ENCODE measurements at places on chromosomes 1 and 21.

DNA sequence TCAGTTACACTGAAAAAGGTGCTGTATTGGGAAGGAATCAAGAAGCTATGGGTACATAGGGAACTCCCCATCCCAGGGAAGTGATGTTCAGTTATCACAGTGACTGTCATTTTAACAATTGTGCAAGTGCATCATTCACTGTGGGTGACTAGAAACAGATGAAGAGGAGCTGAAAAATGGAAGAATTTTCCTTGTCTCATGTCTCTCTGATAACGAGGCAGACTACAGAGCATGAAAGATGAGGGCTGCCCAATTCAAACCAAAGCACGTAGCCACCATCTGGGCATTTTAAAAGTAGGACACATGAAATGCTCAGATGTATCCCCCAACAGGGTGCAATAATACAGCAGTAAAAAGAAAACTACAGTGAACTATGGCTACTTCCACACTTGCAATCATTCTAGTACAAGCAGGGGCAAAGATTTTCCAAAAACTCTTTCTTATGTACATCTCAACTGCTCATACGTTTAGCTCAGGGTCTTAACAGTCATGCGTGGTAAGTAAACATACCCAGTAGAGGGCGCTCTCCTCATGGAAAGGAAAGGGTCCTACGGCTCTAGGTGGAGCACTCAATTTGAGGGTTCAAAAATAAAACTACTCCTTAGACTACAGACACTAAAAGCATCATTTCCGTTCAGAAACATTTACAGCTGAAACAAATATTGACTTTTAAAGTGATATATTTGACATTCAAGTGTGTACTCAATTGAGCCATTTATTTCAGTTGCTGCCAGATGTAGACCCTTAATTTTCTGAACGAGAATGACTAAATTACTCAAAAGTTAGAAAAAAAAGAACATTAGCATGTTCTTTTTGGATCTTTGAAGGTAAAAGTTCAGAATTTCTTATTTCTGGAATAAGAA lies 143.2 kb downstream of the KCTD3 start:
- DNase-seq: no peak

GRCh38 chr21:33799378-33800090 lies 116.1 kb downstream of the ATP5PO start:
- DNase-seq: no peak

DNA sequence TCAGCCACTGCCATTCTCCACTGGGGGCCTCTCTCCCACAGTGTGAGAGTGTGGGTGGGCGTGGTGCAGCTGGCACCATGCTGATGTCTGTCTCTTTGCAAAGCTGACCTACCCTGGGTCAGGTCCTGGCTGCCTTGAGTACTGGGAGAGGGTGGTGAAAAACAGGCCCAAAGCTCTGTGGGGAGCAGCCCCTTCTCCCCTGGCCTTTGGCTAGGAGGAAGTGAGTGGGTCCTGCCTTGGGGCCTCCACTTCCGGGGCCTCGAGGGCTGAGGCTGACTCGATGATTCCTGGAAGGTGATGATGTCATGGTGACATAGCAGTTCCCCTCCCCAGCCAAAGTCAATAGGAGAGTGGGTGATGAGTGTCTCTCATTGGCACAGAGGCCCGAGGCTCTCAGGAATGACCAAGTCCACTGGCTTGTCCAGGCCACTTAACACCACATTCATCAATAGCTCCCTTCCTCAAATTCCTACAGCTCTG lies 53.0 kb downstream of the IER5 start:
- no peak for DNase-seq

- no peak for DNase-seq
These were observed 5.0 kb upstream of the TRABD2B start for GRCh38 chr1:48002142-48002541.

GRCh38 chr1:200386416-200386815 lies 23.4 kb downstream of the ZNF281 start:
- no peak for DNase-seq

DNA sequence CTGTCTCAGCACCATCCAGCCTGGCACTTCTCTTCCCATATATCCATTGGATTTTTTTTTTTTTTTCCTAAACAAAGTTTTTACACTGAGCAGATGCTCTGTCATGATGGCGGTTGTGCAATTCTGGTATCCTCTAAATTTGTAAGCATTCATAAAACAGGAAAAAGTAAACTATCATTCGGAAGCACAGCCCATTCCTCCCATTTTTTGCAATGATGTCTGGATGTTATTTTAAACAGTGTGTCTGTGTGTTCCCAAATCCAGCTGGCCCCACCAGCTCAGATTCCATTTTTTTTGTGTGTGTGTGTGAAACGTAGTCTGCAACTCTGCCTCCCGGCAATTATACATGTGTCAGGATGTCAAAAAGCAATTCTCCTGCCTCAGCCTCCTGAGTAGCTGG lies 33.5 kb downstream of the PDPN start:
- DNase-seq: no peak

DNA sequence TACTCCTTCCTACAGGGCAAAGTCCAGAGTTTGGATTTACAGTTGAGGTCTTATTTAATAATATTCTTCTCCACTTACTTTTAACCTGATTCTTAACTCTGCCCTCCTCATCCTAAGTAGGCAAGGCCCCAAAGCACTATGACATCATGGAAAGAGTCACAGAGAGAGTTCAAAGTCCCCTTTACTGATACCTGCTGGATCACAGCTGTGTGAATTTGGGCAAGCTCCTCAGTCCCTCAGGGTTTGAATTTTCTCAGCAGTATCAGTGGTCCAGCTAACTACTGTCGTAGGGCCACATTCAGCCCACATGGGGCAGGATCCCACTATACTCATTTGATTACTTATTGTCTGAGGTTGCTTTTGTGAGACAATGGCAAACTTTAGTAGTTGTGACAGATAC lies 16.0 kb downstream of the TYW3 start:
- DNase-seq: no peak

GRCh38 chr1:244248426-244248825 lies 197.3 kb downstream of the ZBTB18 start:
- DNase-seq: no peak

DNA sequence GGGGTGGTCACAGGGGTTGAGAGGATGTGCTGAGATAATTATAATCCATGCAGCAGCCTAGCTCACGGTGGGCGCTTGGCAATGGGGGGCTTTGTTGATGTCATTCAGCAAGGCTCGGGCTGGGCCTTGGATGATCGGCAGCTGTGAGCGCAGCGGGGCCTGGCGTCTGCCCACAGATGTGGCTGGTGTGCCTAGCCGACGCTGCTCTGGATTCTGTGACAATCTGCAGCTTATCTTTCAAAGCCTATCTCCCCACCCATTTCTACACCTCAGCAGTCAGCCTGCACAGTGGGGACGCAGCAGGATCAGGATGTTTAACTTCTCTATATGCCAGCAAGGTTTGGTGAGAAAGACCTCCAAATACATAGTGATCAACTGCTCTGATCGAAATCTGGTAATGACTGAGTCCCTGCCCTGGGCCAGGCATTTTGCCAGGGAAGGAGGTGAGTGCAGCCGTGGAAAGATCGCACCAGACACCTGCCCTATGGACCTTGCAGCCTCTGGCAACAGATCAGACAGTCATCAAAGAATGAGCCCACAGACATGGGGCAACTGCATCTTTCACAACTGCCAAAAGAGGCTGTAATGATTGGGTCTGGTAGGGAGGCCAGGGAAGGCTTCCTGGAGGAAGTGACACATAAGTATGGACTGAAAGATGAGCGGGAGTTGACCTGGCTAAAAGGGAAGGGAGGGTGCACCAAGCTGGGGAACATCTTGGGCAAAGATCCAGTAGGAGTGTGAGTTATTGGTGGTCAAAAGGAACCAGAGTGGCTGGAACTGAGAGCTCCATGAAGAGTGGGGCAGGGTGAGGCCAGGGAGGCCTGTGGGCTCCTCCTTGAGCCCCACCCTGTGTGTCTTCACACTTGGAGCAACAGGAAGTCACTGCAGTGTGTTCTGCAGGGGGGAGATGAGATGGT lies 35.3 kb downstream of the EPHB2 start:
- no peak for DNase-seq

GRCh38 chr1:71908871-71909390 lies 373.4 kb downstream of the NEGR1 start:
- no peak for DNase-seq

GRCh38 chr1:75785320-75785982 lies 605 bp upstream of the RABGGTB start:
- DNase-seq: no peak

DNA sequence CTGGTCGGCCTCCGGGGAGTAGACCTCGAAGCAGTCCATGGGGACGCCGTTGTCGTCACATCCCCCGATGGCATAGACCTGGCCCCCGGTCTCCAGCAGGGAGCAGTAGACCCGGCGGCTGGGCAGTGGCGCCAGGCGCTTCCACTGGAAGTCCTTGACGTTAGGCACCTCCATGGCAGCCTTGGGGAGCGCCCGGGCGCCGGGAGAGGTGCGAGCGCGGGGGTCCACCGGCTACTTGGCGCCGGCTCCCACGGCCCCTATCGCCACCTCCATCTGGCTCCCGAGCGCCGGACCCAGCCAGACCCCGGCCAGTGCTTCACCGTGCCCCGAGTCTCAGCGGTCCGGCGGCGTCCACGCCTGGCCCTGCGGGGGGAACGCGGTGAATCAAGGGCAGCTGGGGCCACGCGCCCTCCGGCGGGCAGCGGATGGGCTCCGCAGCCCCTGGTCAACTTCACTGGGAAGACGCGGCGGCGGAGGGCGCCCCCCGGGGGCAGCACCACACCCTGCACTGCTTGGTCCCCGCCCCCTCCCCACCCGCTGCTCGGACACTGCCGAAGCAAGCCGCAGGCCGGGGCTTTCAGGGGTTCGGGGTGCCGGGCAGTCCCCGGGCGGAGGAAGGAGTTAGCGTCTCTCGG lies 13.2 kb downstream of the KLHDC8A start:
- no peak for DNase-seq

DNA sequence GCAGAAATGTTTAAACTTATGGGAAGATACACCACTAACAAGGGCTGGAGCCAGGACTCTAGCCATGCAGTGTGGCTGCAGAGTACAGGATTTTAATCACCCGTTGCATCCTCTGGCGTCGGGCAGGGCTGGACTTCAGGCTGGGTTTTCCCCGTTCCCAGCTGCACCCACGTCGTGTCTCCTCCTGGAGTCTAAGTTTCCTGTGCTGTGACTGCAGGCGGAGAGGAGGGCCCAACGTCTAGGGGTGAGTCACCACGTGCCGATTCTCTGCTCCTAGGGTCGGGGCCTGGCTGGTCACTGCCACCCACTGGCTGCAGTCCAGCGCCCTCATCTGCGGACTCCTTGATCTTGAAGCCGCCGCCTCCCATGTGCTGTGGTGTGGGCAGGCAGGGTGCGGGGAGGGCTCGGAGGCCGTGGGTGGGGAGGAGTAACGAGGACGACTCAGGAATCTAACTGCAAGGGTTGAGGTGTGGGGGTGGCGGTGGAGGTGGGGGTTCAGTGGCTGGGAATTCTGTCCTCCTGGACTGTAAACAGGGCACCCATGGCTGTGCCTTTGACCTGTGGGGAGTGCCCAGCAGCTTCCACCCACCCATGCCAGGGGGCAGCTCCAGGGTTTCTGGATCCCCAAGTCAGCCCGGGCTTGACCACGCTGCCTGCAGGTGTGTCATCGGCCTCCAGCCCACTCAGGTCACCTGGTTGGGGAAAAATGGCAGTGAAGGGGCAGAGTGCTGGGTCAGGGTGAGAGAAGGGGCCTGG lies 77.8 kb downstream of the ALPL start:
- no peak for DNase-seq

GRCh38 chr1:70072231-70072751 lies 133.1 kb downstream of the LRRC40 start:
- DNase-seq: no peak

DNA sequence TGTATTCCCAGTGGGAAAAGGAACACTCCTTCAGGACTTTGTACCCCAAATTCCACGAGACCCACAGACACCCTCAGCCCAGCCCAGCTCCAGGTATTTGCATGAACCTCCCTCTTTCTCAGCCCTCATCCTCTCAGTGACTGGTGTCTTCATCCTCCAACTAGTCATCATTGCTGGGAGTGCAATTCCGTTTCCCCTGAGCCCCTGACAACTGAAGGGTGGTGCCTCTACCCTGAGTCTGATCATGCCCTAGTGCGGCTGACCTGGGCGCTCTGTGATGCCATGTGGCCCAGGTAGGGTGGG lies 3.8 kb upstream of the ZNF692 start:
- DNase-seq: no peak

GRCh38 chr21:44269090-44269489 lies 7.4 kb upstream of the DNMT3L start:
- DNase-seq: no peak

GRCh38 chr1:3454811-3455618 lies 550 bp downstream of the ARHGEF16 start:
- DNase-seq: no peak

GRCh38 chr1:40625076-40625475 lies 40.4 kb downstream of the RIMS3 start:
- DNase-seq: no peak

- no peak for DNase-seq
These were observed 128.7 kb downstream of the ACTL8 start for GRCh38 chr1:17883662-17884395.

DNA sequence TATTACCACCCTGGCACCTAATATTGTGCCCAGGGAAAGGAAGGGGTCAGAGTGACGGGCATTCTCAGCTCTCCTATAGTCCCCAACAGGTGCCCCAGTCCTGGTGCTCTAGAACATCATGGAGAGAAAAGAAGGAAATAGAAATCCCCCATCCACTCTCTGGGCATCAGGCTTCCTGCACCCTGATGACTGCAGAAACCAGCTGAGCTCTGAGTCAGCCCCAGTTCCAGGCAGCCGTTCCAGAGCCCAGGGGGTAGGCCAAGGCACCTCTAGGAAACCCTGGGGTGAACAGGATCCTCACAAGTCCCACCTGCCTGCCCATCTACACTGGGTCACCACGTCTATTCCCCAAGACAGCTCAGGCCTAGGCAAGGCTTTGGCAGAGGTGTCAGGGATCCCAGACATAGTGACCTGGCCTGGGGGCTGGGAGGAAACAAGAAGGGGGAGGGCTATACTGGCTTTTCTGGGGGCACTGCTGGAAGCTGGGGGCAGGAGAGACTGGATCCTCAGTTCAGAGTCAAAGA lies 709 bp downstream of the NECTIN4 start:
- DNase-seq: no peak

DNA sequence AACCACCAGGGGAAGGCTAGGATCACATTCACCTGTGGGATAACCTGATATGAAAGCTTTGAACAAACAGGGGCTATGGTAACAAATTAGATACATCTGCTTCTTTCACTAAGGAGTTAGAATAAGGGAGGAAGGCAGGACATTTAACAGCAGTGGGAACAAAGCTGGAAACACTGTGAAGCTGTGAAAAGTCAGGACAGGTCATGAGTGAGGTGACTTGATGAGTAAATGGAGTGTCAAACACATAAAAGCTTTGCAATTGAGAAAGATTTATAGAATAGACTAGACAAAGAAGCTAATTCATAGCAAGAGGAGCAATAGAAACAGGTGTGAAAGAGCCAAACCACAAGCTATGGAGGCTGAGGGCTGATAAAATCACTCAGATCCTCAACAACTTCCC lies 110.0 kb downstream of the ASTN1 start:
- DNase-seq: no peak
